ENCODE measurements at places on chromosomes 7 and 10. TPM values are rescaled to one million over a fixed set of nuclear protein-coding genes. Genes with fewer than 3 reads are reported as not detected.

- DNase-seq: no peak
Observed at GRCh38 chr7:47681249-47681810, 99.4 kb upstream of the TNS3 start.

- no peak for DNase-seq
Observed at GRCh38 chr10:112471878-112472487, 25.0 kb downstream of the VTI1A start.

PLCE1 gene
- not detected for total RNA-seq

GPR22 gene
- total RNA-seq: not detected

All from CD8-positive, alpha-beta memory T cell (primary cell).